ENCODE measurements at places on chromosomes 7 and 10. TPM values are rescaled to one million over a fixed set of nuclear protein-coding genes. Genes with fewer than 3 reads are reported as not detected.

DNA sequence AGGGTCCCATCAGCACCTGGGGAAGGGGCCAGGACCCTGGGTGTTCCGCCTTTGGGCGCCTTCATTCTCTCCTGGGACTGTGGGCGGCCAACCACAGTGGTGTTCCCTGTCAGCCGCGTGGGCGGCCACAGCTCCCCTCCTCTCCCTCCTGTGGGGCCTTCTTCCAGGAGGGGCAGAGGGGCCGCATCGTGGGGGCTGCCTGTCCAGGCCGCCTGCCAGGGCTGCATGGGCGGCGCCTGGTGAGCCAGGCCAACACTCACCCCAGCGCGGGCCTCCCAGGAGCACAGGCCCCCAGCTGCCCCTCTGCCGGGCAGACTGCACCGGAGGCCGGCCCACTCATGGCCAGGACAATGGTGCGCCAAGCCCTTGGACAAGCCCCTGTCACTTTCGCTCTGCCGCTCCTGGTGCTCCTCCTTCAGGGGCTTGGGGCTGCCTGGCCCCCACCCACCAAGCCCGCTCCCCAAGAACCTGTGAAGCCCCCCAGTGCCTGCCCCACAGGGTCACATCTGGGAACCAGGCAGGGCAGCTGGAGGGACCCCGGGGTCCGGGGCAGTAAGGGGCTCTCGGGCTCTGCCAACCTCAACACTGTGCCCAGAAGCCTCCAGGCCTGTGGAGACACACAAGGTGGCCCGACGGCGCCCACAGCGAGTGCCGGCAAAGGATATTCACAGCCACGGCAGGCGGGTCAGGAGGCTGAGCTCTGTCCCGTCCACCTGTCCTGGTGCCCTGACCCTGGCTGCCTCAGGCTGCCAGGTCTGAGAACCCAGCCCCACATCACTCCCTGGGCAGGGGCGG lies 42.8 kb downstream of the AP5Z1 start:
- no peak overlapping the region for H3K27ac ChIP-seq
- H3K36me3 ChIP-seq = no peaks in the 10 kb centered on the region
- DNase-seq = no peak
- no peaks in the 10 kb centered on the region for H3K4me1 ChIP-seq
- H3K27me3 ChIP-seq = peaks cover 23% of the 10 kb centered on the region

Gene CPVL
- not detected for total RNA-seq

DNA sequence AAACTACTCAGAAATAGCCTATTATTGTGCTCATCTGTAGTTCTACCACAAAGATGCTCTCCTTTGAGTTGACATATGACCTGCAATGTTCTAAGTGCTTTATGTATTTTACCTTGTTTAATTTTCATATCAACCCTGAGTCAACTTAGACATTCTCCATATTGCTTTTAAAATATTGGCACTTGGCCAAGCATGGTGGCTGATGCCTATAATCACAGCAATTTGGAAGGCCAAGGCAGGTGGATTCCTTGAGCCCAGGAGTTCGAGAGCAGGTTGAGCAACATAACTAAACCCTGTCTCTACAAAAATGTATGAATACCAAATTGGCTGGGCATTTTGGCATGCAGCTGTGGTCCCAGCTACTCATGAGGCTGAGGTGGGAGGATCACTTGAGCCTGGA lies 50.6 kb downstream of the PRKG1 start:
- H3K4me3 ChIP-seq = no peak overlapping the region
- no peaks in the 10 kb centered on the region for H3K4me1 ChIP-seq
- no peaks in the 10 kb centered on the region for H3K27me3 ChIP-seq
- no peaks in the 10 kb centered on the region for H3K36me3 ChIP-seq

DNA sequence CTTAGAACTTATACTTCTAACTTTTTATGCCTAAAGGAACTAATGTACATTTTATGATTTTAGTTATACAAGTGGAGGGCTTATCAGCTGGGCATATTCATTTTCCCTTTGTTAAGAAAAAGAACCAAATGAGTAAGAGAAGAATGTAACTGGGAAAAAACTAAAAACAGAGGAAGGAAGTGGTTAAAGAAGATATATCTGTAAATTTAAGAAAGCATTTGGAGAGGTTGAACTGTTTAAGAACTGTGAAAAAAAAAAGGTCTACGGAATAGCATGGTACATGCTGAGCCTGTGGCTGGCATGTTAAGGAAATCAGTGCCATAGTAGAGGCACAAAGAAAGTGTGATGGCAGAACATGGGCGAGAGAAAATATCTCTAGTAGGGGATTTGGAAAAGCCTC lies 6.2 kb downstream of the MDFIC start:
- H3K4me3 ChIP-seq = no peak overlapping the region
- peaks cover 41% of the 10 kb centered on the region for H3K36me3 ChIP-seq
- H3K27ac ChIP-seq = no peak overlapping the region

- H3K27ac ChIP-seq = no peak overlapping the region
- no peak for DNase-seq
- no peak overlapping the region for H3K4me3 ChIP-seq
- no peaks in the 10 kb centered on the region for H3K36me3 ChIP-seq
Observed at GRCh38 chr7:67913604-67914003, 917.0 kb downstream of the TYW1 start.

DNA sequence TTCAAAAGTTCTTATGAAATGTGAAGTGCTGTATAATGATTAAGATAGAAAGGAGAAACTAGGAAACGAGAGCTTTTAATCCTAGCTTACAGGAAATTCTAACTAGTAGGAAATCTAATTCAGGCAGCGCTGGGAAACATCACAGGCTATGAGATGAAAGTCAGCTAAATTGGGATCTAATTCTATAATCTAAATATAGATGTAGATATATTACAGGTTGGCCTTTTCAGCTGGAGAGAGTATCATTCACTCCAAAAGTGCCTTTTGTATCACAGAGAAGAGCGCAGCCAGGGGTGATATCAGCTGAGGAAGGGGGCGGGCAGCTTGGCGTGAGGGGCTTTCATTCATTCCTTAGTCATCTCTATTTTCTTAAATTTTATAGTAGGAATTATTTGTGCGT lies 157.0 kb downstream of the CUX1 start:
- H3K36me3 ChIP-seq = peaks cover 6% of the 10 kb centered on the region
- H3K4me1 ChIP-seq = peaks cover 6% of the 10 kb centered on the region
- no peak overlapping the region for H3K4me3 ChIP-seq
- no peak for DNase-seq

Gene SPDYE2B
- not detected for total RNA-seq

DNA sequence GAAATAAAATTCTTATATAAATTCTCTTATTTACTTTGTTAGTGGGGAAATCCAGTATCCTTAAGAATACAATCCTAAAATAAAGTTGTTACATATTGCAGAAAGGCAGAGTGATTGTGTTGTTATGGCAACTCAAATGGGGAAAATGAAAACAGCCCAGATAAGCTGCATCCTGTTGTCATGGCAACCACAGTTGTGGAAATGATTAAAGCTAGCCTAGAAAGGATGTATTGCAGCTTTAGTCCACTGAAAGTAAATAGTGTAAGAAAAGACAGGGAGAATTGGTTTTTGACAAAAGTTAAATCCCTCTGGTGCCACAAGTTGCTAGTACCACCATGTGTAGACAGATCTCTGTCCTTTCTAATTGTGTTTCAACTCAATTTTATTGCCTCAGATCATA lies 43.2 kb downstream of the BTRC start:
- no peak for DNase-seq
- peaks cover 12% of the 10 kb centered on the region for H3K4me1 ChIP-seq
- H3K27ac ChIP-seq = no peak overlapping the region
- H3K27me3 ChIP-seq = no peaks in the 10 kb centered on the region
- H3K36me3 ChIP-seq = peaks cover 3% of the 10 kb centered on the region

GRCh38 chr10:66698069-66698468 lies 227.8 kb upstream of the LRRTM3 start:
- no peak overlapping the region for H3K27ac ChIP-seq
- H3K36me3 ChIP-seq = no peaks in the 10 kb centered on the region
- H3K4me1 ChIP-seq = no peaks in the 10 kb centered on the region
- H3K4me3 ChIP-seq = no peak overlapping the region

All from activated B cell treated with CpG ODN at 0.5 μM for 24 hours (primary cell).